ENCODE measurements at places on chromosomes 1 and 21. TPM values are rescaled to one million over a fixed set of nuclear protein-coding genes. Genes with fewer than 3 reads are reported as not detected.

DNA sequence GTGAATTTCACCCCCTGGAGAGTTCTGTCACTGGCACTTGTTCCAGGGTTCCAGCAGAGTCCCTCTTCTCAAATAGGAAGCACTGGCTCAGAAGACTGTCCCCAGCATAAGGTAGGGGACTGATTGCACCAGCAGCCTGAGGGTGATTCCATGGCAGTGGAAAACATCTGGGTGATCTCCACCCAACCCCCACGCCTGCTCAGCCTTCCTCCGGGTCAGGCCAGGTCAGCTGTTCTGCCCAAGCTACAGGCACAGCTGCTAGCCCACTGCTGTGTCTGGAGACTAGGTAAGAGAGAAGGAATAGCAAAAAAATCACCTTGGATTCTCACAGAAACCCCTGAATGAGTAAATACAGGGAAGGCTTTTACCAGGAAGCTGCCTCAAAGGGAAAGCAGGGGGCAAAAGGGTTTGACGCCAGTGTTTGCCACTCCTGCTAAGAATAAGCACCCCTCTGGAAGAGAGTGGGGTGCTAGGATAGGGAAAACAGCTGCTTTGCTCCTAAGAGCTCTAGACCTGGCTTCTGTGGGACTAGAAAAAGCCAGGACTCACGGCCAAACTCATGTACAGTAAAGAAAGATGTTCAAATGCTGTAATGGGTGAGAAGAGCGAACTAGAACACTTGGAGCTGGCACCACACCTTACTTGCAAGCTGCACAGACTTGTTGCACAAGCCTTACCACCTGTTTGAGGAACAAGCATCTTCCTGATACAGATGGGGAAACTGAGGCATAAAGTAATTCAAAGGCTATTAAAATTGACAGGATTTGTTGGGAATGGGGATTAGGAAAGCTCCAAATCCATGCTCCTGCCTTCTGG is 1.0 kb upstream of the DENND2D start:
- no peak overlapping the region for H3K4me3 ChIP-seq
- H3K27me3 ChIP-seq: peaks cover 29% of the 10 kb centered on the region
- H3K4me1 ChIP-seq: peaks cover 12% of the 10 kb centered on the region
- DNase-seq: no peak
- H3K27ac ChIP-seq: no peak overlapping the region

GRCh38 chr1:231776757-231777062 is 150.1 kb downstream of the DISC1 start:
- no peaks in the 10 kb centered on the region for H3K27me3 ChIP-seq
- no peak overlapping the region for H3K4me3 ChIP-seq
- no peak for DNase-seq
- no peak overlapping the region for H3K27ac ChIP-seq

DNA sequence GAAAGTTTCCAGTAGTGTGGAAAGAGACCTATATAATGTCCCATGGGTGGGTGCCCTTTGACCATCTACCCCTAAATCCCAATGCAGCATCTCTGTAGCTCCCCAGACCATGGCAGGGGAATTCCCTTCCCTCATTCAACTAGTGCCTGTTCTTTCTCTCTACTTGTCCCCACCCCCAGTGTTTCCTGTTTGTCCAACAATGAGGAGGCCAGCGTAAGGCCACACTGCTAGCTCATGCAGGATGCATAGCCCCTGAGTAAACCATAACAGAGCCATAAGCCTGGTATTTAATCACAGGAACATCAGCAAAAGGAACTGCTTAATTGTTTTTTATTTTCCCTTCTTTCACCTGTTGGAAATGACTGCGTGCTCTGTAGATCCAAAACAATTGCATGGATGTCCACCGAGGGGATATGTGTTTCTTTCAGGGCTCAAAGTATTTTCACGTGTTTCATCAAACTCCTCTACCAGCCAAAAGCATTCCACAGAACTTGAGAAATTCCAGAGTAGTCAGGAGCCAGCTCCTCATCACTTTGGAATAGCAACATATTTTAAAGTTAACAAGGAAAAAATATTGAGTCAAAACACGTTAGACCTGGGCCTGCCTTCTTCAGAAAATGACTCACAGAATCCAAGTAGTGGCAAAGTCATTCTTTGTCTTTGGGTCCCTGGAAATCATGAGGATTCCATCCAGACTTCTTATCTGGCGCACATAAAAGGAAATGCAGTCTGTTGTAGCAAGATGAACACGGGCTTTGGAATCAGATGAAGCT is 162.5 kb upstream of the SGIP1 start:
- H3K36me3 ChIP-seq: peaks cover 60% of the 10 kb centered on the region
- H3K4me3 ChIP-seq: no peak overlapping the region
- peak overlapping the region; percentile 86 for H3K27ac ChIP-seq
- peaks cover 48% of the 10 kb centered on the region for H3K4me1 ChIP-seq

GRCh38 chr1:21217812-21218596 is 41.3 kb upstream of the EIF4G3 start:
- H3K4me3 ChIP-seq: no peak overlapping the region
- H3K36me3 ChIP-seq: peaks cover 46% of the 10 kb centered on the region
- DNase-seq: peak; percentile 33
- no peak overlapping the region for H3K27ac ChIP-seq
- H3K4me1 ChIP-seq: no peaks in the 10 kb centered on the region

GRCh38 chr1:245420926-245421325 is 266.1 kb downstream of the KIF26B start:
- H3K4me3 ChIP-seq: no peak overlapping the region
- H3K36me3 ChIP-seq: no peaks in the 10 kb centered on the region
- no peaks in the 10 kb centered on the region for H3K27me3 ChIP-seq
- H3K27ac ChIP-seq: no peak overlapping the region
- no peak for DNase-seq

DNA sequence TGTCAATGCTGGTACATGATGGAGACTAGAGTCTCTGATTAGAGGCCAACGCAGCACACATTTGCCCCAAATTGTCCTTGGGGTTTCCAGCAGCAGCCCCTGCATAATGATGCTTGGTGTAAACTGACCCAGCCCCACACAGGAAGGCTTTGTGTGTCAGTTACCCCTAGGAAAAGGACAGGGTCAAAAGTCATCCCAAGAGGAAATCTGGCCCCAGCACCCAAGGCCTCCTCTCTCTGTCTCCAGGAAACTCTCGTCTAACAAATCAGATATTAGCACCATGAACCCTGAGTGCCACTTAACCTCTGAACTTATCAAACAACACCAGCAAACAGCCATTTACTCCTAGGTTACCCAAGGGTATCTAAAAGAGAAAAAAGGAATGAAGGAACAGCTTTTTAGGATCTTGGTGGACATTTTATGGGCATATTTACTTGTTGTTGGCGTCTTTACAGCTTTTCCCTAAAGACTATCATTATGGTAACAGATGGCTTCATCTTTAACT is 84.5 kb downstream of the PSMG1 start:
- no peaks in the 10 kb centered on the region for H3K27me3 ChIP-seq
- H3K4me3 ChIP-seq: no peak overlapping the region
- H3K27ac ChIP-seq: no peak overlapping the region
- DNase-seq: no peak

DNA sequence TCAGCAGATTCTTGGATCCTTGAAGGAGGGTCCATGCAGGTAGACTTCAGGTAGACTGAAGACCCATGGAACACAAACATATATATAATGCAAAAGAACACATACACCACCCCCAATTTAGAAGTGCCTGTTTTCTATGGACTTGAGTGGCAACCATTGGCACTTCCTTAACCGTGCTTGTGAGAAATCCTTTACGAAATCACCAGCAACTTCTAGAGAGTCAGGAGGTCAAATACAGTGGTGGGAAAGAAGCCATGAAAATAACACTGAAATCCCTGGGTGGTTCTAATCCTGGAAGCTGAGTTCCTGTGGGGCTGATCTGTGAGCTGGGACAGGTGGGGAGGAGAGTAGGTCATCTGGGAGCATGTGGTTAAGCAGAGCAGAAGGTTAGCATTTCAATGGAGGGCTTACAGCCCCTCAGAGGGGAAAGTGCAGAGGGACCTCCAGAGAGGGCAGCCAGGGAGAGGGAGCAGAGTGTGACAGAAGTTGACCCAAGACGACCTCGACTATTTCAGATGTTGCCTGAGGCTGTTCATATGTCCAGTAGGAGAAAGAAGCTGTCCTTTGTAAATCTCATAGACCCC is 13.0 kb upstream of the IL10 start:
- H3K27me3 ChIP-seq: no peaks in the 10 kb centered on the region
- H3K36me3 ChIP-seq: no peaks in the 10 kb centered on the region
- no peak overlapping the region for H3K27ac ChIP-seq
- no peaks in the 10 kb centered on the region for H3K4me1 ChIP-seq
- DNase-seq: no peak
- H3K4me3 ChIP-seq: no peak overlapping the region

Gene LORICRIN
- not detected for total RNA-seq

Gene F3
- 54.7 TPM for total RNA-seq

Gene OLFML2B
- 0.13 TPM for total RNA-seq

Gene AMY2A
- total RNA-seq: not detected

Gene CELSR2
- total RNA-seq: not detected

Gene TBX19
- 0.47 TPM for total RNA-seq
